SJCRH30 (cell line): ENCODE measurements at places on chromosomes 4 and X.

- peak; percentile 85 for DNase-seq
These were observed 42.4 kb downstream of the NAT8L start for GRCh38 chr4:2101346-2102044.

DNA sequence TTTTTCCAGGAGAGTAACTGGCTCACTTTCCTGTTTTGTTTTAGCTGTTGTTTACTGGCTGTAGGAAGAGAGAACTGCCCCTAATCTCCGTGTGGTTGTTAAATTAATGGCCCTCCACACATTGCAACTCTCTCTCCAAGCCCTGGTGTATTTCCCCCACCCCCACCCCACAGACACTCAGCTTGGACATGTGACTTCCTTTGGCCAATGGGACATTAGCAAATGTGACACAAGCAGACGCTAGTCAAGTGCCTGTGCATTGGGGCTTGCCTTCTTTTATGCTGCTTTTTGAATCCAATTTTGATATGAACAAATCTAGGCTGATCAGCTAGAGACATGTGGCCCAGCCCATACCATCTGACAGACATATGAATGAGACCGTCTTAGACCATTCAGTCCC lies 59.6 kb upstream of the TAB3 start:
- DNase-seq, result no peak

DNA sequence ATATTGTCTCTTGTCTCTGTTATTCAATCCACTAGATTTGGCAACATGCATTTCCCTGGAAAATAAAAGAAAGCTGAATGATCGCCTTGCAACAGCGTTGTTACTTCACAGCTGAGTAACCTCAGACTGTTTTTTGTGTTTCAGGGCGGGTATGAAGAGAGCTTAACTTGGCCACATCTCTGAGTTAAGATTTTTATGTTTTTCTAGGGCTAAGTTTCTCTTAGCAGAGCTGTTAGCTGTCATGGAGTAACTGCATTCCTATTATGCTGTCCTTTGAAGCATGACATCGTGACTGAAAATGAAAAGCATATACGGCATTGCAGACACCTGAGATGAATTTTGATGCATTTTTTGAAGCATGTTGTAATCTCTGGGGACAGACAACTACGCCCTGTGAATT lies 1798.9 kb downstream of the PCDH7 start:
- peak; percentile 19 for DNase-seq

- DNase-seq, result no peak
These were observed 224.1 kb upstream of the FGF16 start for GRCh38 chrX:77223046-77223445.

GRCh38 chrX:151505796-151506195 lies 57.7 kb upstream of the PASD1 start:
- peak; percentile 15 for DNase-seq

DNA sequence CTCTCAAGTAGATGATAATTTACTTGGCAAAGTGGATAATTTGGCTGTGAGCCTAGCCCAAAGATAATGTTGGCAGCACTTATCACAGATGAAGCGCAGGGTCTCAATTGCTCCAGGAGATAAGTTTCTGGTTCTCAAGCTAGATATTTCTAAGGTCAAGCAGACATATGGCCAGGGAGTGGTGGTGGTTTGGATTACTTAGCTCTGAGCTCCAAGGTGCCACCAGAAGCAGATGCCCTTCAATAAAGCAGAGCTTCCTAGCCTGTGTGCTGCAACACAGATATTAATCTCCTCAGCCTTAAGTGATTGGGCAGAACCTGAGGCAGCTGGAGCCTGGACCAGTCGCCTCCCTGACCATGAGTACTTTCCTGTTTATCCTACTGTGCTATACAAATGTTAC lies 79.2 kb upstream of the NALF2 start:
- no peak for DNase-seq

DNA sequence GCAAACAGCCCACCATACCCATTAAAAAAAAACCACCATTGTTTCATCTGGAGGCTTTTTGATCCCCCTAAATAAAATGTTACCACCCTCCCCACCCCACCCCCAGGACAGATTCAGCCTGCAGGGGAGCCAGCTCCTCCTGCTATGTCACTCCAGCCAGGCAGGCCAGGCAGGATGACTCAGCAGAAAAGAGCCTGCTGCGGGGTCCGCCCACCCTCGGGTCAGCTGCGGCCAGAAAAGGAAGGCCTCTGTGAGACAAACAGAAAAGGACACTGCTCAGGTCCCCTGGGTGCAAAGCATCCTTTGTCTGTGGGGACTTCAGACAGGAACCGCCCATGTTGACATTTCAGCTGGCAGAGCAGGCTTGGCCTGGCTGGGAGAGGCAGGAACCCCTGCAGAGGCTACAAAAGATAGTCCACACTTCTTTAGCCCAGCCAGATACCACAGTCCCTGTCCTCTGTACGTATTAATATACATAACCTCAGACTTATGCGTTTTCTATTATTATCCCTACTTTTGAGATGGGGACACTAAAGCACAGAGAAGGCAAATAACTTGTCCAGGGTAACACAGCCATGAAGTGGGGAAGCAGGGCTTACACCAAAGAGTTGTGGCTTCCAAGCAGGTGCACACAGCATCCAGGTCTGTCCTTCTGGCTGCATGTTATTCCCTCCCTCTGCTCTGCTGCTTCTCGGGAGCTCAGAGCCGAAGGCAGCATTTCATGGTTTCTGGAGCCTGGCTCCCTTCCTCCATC lies 147.7 kb downstream of the CPEB2 start:
- peak; percentile 61 for DNase-seq

- DNase-seq, result no peak
These were observed 3.1 kb downstream of the PHEX start for GRCh38 chrX:22035236-22035635.

DNA sequence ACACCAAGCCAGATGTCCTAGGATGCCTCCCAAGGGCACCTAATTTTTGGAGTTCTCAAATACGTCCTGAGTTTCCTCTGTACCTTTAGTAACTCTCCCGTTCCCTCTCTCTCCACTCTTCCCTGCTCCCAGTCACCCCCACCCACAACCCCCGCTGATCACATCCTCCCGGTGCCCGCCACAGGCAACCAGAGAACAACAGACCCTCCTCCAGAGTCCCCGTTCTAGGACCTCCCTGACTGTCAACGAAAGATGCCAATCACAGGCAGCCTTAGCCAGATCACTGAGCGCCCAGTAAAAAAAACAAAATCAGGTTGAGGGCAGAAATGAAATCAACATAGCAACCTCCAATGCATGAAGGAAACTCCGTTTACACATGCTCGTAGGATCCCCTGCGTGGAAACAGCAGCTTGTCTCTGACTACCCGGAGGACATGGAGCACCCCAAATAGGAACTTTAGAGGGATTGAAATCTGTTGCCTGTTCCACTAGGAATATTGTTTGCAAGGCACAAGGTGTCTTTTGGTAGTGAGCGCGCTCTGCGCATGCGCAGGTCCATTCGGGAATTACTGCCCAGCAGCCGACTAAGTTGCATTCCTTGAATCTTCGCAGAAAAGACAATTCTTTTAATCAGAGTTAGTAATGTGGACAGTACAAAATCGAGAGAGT lies at the start of gene GABRB1:
Gene GABRB1 (plus strand): TSS at position 557 of the 668 bp plus-strand sequence.
- DNase-seq, result no peak

DNA sequence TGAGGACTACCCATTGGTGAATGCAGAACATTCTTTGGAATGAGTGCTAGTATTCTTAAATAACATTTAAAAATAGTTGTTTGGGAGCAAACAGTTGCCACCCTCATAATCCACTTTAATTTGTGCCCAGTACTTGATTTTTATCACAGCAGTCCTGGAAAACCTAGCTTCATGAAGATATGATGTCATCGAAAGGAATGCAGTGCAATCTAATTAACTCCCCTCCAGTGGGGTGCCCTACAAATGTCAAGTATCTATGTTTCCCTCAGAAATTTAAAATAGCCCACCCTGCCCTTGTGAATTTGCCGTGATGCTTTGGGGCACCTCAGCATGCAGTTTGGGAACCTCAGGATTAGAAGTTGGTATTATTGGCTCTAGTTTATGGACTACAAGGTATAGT lies 5.4 kb downstream of the RAB9A start:
- DNase-seq, result no peak

GRCh38 chrX:11470250-11470974 lies 177.2 kb downstream of the AMELX start:
- DNase-seq, result no peak

DNA sequence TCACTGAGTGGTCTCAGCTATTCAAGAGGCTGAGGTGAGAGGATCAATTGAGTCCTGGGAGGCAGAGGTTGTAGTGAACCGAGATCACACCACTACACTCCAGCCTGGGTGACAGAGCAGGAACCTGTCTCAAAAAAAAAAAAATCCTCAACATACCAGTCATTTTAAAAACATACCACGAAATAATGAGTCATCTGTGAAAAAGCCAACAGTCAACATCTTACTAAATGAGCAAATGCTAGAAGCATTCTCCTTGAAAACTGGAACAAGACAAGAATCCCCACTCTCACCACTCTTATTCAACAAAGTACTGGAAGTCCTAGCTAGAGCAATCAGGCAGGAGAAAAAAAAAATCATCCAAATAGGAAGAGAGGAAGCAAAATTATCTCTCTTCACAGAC lies 104.0 kb upstream of the ARHGEF9 start:
- DNase-seq, result no peak

- DNase-seq, result no peak
These were observed 43.8 kb downstream of the GEMIN8 start for GRCh38 chrX:13985697-13986435.

GRCh38 chrX:152619897-152620296 lies 17.8 kb upstream of the GABRQ start:
- DNase-seq, result no peak

DNA sequence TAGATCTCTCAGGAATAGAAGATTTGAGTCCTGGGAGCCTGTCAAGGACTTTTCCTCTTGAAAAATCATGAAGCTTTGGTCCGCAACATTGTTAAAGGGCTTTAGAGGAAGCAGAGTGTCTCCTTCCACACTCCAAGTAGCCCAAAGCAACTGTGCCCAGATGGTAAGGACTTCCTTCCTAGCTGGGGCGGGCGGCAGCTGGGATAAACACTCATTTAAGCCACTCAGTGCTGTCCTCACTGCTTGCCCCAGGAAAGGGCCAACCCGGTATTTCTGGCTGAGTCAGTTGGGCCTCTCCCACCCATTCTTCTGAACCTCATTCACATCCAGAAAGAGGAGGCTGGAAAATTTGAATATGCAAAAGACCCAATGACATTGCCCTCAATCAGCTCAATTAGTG lies 144.3 kb downstream of the CHIC2 start:
- no peak for DNase-seq

GRCh38 chr4:166087569-166087968 lies 214.5 kb downstream of the TLL1 start:
- DNase-seq, result no peak

DNA sequence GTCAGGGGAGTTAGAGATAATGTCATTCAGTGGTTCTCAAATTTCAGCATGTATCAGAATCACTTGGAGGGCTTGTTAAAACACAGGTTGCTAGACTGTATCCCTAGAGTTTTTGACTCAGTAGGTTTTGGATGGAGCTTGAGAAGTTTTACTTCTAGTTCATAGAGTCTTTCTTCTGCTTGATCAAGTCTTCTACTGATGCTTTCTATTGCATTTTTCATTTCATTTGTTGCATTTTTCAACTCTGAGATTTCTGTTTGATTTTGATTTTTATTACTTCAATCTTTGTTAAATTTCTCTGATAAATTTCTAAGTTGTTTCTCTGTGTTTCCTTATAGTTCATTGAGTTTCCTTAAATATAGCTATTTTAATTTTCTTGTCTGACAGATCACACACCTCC lies 361.4 kb downstream of the RAPGEF2 start:
- DNase-seq, result no peak

DNA sequence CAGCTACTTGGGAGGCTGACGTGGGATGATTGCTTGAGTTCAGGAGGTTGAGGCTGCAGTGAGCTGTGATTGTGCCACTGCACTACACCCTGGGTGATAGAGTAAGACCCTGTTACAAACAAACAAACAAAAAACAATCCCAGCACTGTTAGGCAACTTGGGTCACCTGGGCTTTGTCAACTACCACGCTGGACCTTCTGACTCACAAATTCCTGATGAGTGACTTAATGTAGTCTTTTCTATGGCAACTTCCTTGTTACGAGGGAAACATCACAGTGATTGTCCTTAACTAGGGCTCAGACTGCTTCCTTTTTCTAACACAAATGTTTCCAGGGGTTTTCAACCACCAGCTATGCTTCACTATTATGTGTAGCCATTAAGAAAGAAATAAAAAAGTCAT lies 128.8 kb upstream of the GPC4 start:
- no peak for DNase-seq

GRCh38 chr4:109801099-109801789 lies 555 bp downstream of the CFI start:
- DNase-seq, result peak; percentile 27

DNA sequence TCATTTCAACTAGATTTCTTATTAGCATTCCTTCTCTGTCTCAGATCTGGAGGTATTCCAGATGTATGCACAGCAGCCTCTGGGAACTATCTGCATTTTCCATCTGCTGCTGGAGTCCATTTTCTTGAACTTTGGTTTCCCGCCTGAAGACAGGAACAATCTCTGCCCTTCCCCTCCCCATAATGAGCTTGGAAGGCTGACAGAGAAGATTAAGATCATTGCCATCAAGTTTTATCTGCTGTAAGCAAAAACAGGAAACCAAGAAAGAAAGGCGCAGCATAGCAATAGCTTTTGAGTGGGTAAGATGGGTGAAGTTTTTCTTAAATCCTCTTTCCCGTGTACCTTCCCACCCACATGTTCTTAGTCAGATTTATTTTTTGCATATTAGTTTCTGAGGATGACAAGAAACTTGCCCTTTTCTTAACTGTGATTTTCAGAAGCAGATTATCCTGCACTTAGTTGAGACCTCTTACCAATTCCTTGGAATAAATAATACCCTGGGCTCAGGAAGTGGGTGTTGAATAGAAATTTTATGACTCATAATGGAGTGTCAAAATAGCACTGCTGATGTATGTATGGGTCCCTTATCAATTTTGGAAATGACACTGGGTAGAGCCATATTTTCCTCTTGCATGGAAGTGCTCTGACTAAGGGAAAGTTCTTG lies 78.3 kb downstream of the CT47B1 start:
- DNase-seq, result no peak

DNA sequence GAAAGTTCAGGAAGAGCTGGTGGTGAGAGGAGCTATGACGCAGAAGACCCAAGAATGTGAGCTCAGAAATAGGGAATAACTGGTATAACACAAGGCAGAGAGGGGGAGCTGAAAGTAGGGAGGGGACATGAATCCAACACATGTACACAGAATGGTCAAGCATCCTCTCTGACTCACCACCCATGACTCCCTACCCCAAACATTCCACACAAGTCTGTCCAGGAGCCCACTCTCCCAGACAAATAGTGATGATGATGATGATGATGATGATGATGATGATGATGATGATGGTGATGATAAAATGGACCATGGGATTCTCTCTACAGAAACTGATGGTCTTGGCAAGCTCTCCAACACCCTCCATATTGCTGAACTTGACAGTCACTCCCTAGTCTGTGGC lies 46.4 kb downstream of the NAT8L start:
- no peak for DNase-seq

- peak; percentile 58 for DNase-seq
These were observed 5.1 kb upstream of the GABRQ start for GRCh38 chrX:152632445-152633097.

GRCh38 chr4:83851261-83852084 lies 315.6 kb downstream of the GPAT3 start:
- no peak for DNase-seq

GRCh38 chrX:130393451-130394074 lies 8.1 kb upstream of the GPR119 start:
- DNase-seq, result peak; percentile 66
